ENCODE measurements at places on chromosomes 4 and X.

- no peak for DNase-seq
Observed at GRCh38 chr4:147793569-147794313, 61.9 kb downstream of the ARHGAP10 start.

DNA sequence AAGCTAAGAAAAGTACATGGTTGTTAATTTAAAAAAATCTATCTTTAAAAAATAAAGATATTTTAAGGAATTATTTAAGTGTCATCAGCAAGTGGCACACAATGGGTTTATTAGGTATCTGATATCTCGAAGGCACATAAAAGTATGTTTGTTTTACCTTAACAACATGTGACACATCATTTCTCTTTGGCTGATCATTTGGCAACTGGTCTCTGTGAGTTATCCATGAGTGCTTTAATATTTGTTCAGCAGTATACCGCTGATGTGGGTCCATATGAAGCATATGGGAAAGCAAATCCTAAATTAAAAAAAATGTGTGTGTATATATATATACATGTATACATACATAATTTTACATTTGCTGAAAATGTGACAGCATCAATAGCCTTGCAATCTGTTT, 123.2 kb downstream of the RPS6KA6 start:
- DNase-seq = no peak

GRCh38 chrX:134738986-134739740, 80.9 kb upstream of the PLAC1 start:
- DNase-seq = no peak

DNA sequence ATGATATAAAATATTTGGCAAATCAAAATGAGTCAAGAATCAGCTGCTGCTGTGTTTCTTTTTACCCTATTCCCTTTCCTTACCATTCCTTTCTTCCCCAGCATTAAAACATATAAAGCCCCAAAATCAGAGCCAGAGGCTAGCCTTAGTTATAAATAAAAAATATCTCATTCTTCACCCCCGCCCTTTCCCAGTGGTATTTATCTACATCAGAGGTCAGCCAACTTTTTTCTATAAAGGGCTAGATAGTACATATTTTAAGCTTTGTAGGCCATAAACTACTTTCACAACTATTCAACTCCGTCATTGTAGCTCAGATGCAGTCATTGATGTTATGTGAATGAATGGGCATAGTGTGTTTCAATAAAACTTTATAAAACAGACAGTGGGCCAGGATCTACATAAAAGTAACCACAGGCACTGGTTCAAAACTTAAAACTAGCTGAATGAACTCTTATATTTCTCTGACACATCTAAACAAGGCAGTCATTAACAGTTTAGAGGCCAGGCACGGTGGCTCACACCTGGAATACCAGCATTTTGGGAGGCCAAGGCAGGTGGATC, 30.5 kb upstream of the TCEANC start:
- DNase-seq = no peak
